Osteocyte (in vitro differentiated cells): ENCODE measurements at places on chromosomes 6 and 20. TPM values are rescaled to one million over a fixed set of nuclear protein-coding genes. Genes with fewer than 3 reads are reported as not detected.

Gene C6orf58
- 0.73 TPM in 1 of 2 replicates, not detected in the other for total RNA-seq

Gene COX4I2
- total RNA-seq: not detected in 2 replicates

Gene TTLL9
- total RNA-seq: 0.18 and 0.24 TPM in 2 replicates

Gene VNN1
- not detected in 2 replicates for total RNA-seq

GRCh38 chr20:60137657-60138245 is 179.5 kb downstream of the CDH26 start:
- DNase-seq: no peak
- H3K4me1 ChIP-seq: no peaks in the 10 kb centered on the region
- no peaks in the 10 kb centered on the region for H3K36me3 ChIP-seq
- H3K27me3 ChIP-seq: no peaks in the 10 kb centered on the region
- H3K4me3 ChIP-seq: no peak overlapping the region
- no peak overlapping the region for H3K27ac ChIP-seq

DNA sequence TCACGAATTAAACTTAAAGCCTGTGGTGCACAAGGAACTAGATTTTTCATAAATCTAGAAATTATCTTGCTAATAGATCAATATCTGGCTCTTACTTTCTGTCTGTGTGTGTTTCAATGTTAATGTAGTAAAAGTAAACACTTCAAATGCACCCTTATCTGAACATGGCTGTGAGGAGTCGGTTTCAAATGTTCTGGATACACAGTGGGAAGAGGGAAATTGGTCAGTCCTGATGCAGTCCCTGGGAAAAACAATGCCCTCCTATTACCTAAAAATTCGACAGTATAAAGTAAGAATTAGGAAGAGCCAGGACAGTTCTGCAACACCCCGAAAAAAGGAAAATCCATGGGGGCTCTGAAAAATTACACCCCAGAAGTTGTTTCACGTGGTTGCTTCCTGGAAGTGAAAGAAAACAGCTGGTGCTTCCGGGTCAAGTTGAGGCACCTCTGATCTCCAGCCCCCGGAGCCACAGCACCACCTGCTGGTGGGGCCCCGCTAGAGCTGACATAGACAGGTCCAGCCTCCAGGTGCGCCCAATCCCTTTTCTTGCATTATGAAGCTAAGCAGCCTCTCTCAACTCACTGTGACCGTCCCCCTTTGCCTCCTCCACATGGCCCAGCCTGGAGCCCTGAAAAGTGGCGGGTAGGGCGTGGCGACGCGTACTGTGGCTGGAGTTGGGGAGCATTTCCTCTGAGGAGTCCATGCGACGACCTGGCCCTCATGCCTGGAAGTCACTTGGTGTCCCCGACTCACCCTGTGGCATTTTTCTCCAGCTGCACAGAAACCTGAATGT is 8.3 kb downstream of the SEMG2 start:
- H3K27me3 ChIP-seq: peaks cover 71% of the 10 kb centered on the region
- DNase-seq: no peak
- H3K4me3 ChIP-seq: no peak overlapping the region
- H3K36me3 ChIP-seq: no peaks in the 10 kb centered on the region

DNA sequence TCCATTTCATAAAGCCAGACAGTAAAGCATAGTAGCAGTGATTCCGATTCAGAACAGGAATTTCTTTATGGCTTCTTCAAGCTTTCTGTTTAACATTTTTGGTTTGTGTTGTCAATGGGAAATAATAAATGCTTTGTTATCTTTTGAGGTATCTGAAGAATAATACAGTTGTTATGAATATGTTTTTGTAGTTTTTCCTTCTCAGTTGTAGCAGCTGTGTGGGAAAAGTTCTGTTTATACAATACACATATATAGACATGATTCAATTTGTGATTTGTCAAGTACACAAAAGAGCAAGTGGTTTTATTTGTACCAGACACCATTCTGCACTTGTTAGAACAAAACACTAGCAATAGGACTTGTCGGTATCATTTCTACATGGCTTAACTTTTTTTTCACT is 96.6 kb downstream of the CDYL start:
- no peak for DNase-seq
- peaks cover 47% of the 10 kb centered on the region for H3K4me1 ChIP-seq
- H3K27ac ChIP-seq: peak overlapping the region; percentile 27
- H3K4me3 ChIP-seq: no peak overlapping the region
- peaks cover 7% of the 10 kb centered on the region for H3K36me3 ChIP-seq
- H3K27me3 ChIP-seq: no peaks in the 10 kb centered on the region

- peaks cover 2% of the 10 kb centered on the region for H3K36me3 ChIP-seq
- no peak for DNase-seq
- no peaks in the 10 kb centered on the region for H3K27me3 ChIP-seq
- no peaks in the 10 kb centered on the region for H3K4me1 ChIP-seq
Observed at GRCh38 chr6:80197474-80197873, 91.0 kb downstream of the BCKDHB start.

DNA sequence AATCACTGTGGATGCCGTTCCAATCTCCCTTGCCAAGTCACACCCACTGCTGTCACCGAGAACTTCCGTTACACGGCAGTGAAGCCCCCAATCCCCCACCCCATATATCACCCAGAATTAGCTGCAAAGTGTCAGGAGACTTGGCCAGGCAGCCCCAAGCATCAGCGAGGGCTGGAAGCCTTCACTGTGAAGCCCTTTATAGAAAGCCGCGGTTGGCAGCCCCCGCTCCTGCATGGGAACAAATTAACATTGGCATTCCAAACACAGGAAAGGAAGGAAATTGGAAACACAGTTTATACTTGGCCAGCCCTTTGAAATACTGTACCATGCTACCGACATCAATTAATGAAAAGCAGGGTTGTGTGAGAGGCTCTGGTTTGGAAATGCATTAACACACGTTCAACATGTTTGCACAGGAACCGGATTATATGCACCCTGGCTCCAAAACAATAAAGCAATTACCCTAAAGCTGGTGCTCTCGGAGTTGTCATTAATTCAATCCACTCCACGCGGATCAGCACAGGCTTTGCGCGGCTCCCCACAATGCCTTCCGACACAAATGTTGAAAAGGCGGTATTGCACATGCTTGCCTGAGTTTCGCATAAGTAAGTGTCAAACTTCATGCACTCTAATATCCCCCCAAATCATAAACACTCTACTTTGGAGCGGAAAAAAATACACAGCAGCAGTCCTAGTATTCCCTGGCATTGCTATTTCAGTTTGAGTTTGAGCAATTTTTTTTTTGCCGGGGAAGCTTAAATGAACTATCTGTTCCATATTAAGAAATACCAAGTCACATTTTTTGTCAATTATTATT is 7.1 kb downstream of the BMP7 start:
- no peaks in the 10 kb centered on the region for H3K36me3 ChIP-seq
- H3K27ac ChIP-seq: no peak overlapping the region
- peaks cover 86% of the 10 kb centered on the region for H3K27me3 ChIP-seq
- DNase-seq: no peak
- no peaks in the 10 kb centered on the region for H3K4me1 ChIP-seq

GRCh38 chr6:33717934-33718455 is 6.5 kb upstream of the UQCC2 start:
- H3K27ac ChIP-seq: peak overlapping the region; percentile 23
- no peak overlapping the region for H3K4me3 ChIP-seq
- no peak for DNase-seq
- H3K4me1 ChIP-seq: peaks cover 11% of the 10 kb centered on the region
- H3K27me3 ChIP-seq: peaks cover 3% of the 10 kb centered on the region
